ENCODE measurements at places on chromosomes 16 and 17.

GRCh38 chr16:59058250-59058649, 324.1 kb upstream of the GOT2 start:
- no peak for DNase-seq

DNA sequence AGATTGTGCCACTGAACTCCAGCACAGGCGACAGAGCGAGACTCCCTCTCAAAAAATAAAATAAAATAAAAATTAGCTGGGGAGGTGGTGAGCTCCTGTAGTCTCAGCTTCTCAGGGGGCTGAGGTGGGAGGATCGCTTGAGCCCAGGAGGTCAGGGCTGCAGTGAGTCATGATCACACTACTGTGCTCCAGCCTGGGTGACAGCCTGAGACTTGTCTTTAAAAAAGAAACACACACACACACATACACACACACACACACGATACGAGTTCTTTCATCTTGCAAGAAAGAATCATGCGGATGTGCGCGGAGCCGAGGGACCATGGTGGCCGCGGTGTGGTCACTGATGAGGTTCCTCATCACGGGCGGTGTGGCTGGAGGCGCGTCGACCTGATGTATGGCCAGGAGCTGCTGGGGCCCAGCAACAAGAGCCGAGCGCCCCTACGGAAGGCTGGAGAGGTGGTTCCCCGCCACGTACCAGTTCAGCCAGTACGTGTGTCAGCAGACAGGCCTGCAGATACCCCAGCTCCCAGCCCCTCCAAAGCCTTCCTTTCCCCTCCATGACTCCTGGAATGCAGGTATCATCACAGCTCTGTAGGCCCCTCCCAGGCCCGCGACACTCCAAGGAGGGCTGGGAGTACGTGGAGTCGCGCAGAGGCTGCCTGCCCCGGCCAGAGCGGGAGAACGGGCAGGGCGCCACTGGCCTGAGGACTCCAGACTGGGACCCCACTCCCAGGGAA, 20.7 kb downstream of the NXN start:
- no peak for DNase-seq

GRCh38 chr17:4333041-4333440, 33.4 kb downstream of the UBE2G1 start:
- no peak for DNase-seq

DNA sequence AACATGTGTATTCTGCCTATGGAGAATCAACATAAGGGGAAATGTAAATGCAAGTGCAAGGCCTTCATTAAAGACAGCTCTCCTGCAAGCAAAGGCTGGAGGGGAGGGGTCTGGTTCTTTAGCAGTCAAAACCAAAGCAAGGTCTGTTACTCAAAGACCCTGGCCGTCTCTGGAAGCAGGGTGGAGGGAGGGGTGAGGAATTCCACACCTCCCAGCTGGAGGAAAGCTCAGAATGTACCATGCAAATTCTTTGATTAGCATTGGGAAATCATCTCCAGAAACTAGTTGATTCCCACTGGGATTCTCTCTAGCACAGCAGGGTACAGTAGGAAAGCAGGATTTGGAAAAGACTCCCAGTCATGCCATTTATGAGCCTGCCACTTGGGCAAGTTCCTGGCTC, 77.3 kb upstream of the ASIC2 start:
- DNase-seq, result no peak

DNA sequence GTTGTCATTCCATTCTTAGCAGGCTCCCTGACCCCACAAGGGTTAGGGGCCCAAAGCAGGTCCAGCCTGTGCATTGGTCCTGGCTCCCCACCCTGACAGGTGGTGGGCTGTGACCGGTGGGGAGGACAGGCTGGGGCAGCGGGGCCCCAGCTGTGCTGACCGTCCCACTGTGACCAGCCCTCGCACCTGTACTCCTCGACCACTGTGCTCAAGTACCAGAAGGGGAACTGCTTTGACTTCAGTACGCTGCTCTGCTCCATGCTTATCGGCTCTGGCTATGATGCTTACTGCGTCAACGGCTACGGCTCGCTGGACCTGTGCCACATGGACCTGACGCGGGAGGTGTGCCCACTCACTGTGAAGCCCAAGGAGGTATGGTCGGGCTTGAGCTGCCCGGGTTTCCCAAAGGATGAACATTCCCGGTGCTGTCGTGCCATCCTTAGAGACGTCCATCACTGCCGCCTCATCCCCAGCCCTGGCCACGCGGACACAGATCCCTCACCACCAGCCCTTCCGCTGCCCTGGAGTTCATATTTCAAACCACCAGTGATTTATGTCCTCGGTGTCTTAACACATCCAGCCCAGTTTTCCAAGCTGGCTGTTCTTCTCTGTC, 7.3 kb downstream of the DRC7 start:
- DNase-seq, result no peak

GRCh38 chr16:53896722-53897121, 192.8 kb downstream of the FTO start:
- DNase-seq, result no peak

- DNase-seq, result no peak
Observed at GRCh38 chr16:86994651-86995171, 322.5 kb downstream of the C16orf95 start.

DNA sequence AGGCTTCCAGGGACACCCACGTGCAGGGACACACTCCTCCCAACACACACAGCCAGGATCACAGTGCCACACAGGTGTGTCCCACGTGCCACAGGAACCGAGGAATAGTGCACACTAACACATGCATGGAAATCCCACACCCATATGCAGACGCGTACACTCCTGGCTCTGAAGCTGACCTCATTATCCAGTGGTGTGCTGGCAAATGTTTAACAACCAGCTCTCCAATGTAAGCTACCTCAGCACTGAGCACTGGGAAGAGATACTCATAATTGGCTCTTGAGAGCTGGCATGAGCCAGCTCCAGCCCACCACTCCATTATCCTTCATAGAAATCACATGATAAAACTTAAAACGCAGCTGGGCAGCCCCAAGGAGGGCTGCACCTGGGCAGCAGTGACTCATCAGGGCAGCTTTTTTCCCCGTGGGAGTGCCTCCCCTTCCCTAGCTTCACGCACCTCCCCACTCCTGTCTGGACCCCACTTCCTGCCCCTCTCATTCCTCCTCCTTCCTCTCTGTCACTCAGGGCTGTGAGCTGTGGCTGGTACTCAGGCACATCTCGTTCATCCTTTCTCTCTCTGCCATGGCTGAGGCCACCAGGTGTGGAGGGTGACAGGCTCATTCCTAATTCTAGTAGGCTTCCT, 14.9 kb upstream of the TBX21 start:
- no peak for DNase-seq

DNA sequence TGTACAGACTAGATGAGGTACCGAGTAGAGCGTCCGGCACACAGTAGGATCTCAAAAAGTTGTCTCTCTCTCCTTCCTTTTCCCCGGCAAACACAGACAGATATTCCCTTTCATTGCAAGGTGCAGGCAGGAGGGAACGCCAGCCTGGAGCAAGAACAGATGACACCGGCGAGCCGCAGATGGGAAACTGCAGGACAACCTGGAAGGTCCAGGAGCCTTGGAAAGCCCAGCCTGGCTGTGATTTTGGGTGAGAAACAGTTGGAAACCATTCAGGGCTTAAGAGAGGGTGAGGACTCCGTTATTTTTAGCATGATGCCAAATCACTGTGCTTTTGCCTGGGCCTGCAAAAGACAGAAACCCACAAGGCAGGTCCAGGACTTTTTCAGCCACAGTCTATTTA, 7.3 kb downstream of the CDH11 start:
- DNase-seq, result no peak

- no peak for DNase-seq
Observed at GRCh38 chr17:81564778-81565177, 12.6 kb upstream of the FAAP100 start.

DNA sequence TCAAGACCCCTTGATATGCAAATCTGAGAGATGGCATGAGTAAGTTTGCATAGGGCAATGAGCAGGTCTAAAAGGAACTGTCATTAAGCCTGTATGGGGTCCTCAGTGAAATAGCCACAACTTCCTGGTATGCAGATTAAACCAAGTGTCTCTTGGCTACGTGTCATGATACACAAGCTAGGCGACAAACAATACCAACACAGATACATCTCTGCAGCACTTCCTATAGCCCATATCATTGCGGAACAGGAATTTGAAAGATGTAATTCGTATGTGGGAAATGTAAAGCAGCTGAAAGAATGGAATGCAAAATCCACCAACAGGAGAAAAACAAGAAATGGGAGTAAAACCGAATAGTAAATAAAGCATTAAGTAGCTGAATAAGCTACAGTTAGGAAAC, 12.9 kb downstream of the PRSS22 start:
- DNase-seq, result no peak

DNA sequence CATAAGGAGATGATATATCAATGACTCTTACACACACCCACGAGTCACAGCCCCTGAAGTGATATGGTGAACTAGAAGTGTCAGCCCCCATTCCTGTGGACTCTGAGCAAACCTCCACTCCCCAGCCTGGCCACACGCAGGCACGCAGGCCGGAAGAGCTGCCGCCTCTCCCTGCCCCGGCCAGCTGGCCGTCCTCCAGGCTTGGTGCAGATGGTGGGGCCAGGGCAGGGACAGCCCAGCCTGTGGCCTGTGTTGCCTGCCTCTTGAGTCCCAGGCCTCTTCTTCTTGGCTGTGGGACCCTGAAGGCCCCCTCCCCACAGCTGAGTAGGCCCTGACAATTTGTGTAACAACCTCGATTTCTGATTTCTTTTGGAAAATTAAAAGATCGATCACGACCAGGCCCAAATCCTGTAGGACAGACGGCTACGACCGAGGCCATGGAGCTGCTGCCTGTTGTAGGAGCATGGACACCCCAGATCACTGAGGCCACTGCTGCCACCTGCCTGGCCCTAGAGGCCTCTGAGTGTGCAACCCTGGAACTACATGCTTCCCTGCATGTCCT, 10.0 kb upstream of the MPRIP start:
- no peak for DNase-seq

DNA sequence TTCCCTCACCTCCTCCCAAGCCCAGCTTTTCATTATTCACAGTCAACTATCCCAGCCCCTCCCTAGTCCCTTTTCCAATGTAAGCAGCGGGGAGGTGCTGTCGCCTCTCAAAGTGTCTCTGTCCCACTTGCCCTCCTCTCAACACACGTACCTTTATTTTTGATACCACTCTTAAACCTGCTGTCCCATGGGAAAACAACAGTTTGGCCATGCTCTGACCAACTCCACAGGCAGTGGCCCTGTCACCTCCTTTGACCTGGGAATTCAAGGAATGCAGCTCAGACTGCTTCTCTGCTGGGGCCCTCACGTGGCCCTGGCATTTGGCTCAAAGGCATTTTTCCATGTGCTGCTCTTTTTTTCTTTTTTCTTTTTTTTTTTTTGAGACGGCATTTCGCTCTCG, 4.2 kb downstream of the LYRM9 start:
- no peak for DNase-seq

DNA sequence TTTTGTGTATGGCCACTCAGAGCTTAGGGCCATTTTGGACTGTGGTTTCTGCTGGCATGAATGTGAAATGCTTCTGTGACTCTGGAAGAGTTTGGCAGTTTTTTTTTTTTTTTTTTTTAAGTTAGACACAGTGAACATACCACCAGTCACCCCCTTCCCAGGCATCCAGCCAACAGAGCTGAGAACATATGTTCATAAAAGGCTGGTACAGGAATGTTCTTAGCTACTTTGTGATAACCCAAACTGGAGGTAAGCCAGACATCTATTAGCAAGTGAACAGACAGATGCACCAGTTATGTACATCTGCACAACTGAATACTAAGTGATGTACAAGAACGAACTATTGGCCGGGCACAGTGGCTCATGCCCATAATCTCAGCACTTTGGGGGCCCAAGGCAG, 92.7 kb downstream of the ABCC1 start:
- no peak for DNase-seq

GRCh38 chr16:71792176-71792575, 16.5 kb downstream of the AP1G1 start:
- DNase-seq, result no peak

GRCh38 chr17:2054512-2055291, at the start of gene HIC1:
Gene HIC1, plus strand, starts transcription at chr17:2055103. Its CDS starts 1,588 bp downstream, at chr17:2056691.
- DNase-seq, result peak; percentile 69

- DNase-seq, result peak; percentile 73
Observed at GRCh38 chr17:74744714-74745547, 3.5 kb upstream of the NHERF1 start.

DNA sequence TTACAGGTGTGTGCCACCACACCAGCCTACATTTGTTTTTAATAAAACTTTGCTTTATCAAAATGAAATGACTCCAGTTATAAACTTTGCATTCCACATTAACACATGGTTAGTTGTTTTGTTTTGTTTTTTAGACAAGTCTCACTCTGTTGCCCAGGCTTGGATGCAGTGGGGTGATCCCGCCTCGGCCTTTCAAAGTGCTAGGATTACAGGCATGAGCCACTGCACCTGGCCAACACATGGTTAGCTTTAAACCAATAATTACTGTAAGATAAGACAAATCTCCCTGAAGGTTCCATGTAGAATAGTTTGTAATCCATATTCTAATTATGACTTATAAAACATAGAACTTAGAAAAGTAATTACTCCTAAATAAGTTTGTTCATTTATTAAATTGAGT, 89.8 kb upstream of the MED13 start:
- DNase-seq, result no peak

- peak; percentile 45 for DNase-seq
Observed at GRCh38 chr17:44198721-44199552, 747 bp downstream of the ATXN7L3 start.

DNA sequence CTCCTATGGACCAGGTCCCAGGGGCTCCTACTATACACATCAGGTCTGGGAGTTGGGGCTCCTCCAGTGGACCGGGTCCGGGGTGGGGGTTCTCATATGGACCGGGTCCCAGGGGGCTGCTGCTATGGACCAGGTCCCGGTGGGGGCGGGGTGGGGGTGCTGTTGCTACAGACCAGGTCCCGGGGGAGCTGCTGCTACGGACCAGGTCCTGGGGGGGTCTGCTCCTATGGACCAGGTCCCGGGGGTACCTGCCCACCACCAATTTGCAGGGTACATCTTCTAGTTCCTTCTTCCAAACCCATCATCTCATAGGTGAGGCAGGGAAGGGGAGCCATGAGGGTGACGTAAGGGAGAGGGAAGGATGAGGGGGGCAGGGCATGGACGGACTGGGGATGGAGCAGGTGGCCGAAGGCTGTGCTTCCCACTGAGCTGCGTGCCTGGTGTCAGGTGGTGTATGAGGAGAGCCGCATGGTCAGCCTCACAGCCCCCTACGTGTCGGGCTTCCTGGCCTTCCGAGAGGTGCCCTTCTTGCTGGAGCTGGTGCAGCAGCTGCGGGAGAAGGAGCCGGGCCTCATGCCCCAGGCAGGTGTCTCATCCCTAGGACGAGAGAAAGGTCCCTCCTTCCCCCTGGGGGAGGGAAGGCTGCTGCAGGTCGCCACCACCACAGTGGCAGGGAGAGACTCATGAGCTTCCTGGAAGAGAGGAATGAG, 6.6 kb downstream of the ENDOV start:
- no peak for DNase-seq

- DNase-seq, result no peak
Observed at GRCh38 chr16:10367616-10368188, 18.2 kb upstream of the ATF7IP2 start.

- DNase-seq, result no peak
Observed at GRCh38 chr16:67269766-67270165, 9.6 kb upstream of the PLEKHG4 start.

GRCh38 chr16:88635671-88636319, 2.6 kb upstream of the IL17C start:
- no peak for DNase-seq

- peak; percentile 98 for DNase-seq
Observed at GRCh38 chr17:7214300-7215135, 5.1 kb downstream of the DLG4 start.

Measured in activated CD4-positive, alpha-beta T cell treated with anti-CD3 and anti-CD28 coated beads for 1 hour (primary cell).